Stimulated activated CD4-positive, alpha-beta T cell treated with anti-CD3 and anti-CD28 coated beads, Interleukin-12 subunit alpha, Interleukin-12 subunit beta, amount 100 ng/mL, for 48 hours (primary cell): ENCODE measurements at places on chromosomes 13 and 19.

- no peak for DNase-seq
These were observed 24.8 kb upstream of the NAXD start for GRCh38 chr13:110590577-110590976.

- no peak for DNase-seq
These were observed 488.8 kb downstream of the IRS2 start for GRCh38 chr13:109297628-109298027.

DNA sequence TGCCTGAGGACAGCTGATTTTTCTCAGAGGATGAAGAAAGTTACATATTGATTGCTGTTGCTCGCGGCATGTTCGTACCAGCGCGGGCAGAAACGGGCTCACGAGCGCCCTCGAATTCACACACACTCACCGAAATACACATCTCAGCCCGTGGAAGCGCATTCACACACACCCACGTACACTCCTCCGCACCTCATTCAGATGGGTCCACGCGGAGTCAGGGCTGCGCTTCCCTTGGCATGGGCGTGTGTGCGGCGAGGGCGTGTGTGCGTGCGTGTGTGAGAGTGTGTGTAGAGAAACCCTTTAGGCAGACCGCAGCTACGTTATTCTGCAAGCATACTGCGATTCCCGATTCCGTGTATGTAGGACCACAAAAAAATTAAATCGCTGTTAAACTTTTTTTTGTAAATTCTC is 2.1 kb upstream of the PCDH17 start:
- DNase-seq: no peak

DNA sequence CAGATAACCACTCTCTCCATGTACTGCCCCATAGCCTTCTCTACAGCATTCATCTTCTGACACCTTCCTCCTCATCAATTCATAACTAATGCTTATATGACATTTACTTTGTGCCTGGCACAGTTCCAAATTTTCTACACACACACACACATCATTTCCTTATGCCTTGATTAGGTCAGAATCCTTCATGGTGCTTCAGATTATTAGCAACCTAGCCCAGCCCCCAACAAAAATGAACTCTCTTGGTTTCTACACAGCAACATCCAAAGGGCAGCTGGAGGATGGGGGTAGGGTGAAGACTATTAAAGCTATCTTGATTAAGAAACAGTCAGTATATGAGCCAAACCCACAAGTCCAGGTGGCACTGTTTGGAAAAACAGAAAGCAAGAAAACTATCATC is 3.7 kb downstream of the RUBCNL start:
- DNase-seq: no peak

DNA sequence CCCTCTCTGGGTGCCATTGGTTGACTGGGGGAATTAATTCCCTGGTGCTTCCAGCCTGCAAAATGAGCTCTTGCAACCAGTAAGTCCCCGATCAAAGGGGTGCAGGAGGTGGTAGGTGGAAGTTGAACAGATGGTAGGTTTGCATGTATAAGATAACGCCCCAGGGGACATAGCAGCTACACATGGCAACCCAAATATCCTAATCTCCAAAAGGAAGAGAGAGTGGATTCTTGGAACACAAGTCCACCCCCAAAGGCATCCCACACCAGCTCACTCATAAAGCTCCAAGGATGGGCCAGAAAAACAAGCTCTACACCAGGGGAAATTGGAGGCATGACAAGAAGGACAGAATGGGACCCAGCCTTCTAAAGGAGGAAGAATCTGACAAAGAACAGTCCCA is 4.8 kb downstream of the CD209 start:
- no peak for DNase-seq

- no peak for DNase-seq
These were observed 5.5 kb downstream of the MYDGF start for GRCh38 chr19:4664642-4665041.

GRCh38 chr19:1754636-1755466 is 1.5 kb downstream of the ONECUT3 start:
- DNase-seq: no peak

DNA sequence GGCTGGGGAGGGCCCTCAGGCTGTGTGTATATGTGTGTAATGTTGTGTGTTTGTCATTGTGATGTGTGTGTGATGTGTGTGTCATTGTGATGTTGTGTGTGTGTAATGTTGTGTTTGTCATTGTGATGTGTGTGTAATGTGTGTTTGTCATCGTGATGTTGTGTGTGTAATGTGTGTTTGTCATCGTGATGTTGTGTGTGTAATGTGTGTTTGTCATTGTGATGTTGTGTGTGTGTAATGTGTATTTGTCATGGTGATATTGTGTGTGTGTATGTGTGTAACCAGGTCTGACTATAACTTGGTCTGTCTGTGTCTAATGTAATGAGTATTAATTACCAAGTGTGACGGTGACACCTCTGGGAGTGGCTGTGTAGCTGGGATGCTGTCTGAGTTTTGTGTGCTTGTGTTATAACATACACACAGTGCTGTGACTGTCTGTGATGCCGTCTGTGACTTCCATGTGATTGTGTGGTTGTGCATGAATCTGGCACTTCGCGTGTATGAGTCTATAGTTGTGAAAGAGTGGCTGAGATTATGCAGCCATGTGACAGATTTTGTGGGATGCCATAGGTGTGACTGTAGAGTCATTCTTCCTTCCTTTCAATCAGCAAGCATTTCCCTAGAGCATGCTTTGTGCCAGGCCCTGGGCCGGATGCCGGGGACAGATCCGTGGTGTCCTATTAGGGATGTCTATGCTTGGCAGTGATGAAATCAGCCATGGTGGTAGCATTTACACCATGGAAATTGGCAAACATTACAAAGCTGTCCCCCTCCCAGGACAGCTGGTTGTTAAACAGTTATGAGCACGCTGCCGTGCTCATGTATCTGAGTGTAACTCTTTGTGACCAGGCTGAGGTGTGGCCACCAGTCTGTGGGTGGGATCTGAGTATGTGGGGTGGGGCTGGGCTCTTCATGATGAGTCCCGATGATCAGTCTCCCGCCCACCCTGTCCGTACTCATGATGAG is 6.4 kb downstream of the TNFSF14 start:
- no peak for DNase-seq

DNA sequence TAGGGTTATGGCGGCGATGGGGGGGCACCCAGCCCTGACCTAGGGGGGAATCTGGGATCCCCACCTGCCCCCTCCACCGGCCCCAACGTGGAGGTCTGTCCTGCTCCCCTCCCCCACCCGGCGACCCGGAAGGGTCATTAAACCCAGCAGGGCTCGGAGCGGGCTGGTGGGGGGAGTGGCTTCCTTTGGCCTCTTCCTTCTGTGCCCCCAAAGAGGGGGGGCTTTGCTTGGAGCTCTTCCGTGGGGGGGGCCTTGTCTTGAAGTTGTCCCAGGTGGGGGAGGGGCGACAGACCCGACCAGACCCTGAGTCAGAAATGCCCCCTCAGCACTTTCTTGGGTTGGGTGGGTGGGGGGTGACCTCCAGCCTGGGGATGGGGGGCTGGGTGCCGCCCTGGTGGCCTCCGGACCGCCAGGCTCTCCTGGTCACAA is 1.5 kb downstream of the ARID3A start:
- DNase-seq: no peak

DNA sequence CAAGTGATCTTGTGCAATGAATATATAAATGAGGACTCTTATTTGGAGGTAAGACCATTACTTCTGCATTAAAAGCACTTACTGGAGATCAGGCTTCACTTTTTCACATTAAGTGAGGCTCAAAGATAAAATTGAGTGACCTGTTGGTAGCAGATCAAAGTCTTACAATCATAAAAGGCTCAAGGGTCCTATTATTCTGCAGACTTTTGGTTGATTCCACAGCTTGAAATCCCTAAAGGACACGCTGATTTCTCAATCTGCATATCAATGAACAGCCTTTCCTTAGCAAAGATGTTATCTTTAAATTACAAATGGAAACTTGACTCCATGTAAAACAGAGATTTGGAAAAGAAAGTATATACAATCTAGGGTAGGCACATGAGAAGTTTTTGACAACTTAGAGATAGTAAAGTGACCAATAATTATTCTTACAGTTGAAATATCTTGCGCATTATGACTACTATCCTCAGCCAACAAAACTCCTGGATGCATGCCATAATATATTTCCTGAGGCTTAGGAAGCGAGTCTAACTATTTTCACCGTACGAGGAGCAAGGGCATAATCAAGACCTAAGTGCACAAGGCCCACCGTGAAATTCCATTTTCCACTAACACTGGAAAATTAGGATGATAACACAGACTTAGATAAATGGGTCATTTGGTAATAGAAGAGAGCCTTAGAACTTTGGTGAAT is 640.7 kb downstream of the LIG4 start:
- no peak for DNase-seq

DNA sequence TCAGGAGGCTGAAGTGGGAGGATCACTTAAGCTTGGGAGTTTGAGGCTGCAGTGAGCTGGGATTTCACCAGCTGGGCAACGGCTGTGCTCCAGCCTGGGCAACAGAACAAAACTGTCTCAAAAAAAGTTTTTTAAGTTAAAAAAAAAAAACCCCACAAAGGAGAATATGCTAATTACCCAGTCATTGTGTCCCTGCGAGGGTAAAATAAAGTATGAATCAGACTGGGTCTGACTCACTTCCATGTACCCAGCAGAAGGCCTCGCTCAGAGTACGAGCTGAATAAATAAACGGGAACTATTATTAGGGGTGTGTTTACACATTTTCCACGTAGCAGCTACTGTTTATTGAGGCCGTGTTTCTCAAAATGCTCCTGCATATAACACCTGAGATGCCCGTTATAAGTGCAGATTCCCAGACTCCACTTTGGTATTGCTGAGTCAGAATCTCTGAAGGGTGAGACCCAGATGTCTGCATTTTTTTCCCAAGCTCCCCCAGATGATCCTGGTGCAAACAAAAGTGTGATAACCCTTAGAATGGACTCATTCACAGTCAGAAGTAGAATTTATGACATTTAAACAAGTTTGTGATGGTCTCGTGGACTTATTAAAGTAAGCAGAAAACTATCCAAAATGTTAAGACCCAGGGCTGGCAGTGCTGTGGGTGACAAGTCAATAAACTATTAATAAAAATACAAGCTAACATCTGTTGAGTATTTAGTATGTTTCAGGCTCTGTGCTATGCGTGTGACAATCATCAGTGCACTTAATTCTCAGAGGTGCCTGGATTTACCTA is 28.2 kb downstream of the KCNC3 start:
- no peak for DNase-seq

DNA sequence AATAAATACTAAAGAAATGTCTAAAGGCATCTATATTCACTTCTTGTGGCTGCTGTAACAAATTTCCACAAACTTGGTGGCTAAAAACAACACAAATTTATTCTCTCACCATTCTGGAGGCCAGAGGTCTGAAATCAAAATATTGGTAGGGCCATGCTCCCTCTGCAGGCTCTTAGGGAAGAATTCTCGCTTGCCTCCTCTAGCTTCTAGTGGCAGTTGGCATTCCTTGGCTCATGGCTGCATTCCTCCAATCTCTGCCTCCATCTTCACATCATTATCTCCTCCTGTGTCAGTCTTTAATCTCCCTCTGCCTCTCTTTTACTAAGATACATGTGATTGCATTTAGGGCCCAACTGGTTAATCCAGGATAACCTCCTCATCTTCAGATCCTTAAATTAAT is 54.1 kb upstream of the RFXAP start:
- no peak for DNase-seq

GRCh38 chr19:33416307-33417215 is 43.1 kb downstream of the CEBPG start:
- peak; percentile 61 for DNase-seq

DNA sequence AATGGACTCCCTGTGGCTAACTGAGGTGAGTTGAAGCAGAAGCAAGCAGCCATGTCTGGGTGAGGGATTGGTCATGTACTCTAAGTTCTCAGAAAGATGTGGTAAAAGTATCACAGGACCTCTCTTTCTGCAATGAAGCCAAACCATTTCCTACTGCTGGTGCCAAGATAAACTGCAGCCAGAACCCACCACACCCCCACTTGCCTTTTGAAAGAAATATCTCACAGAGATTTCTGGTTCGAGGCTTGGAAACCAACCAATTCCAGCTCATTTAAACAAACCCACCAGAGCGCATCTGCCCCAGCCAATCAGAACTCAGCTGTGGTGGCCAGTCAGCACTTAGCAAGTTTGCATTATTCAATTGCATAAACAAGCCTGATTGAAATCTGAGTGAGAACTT is 204.5 kb upstream of the ATXN8OS start:
- no peak for DNase-seq

DNA sequence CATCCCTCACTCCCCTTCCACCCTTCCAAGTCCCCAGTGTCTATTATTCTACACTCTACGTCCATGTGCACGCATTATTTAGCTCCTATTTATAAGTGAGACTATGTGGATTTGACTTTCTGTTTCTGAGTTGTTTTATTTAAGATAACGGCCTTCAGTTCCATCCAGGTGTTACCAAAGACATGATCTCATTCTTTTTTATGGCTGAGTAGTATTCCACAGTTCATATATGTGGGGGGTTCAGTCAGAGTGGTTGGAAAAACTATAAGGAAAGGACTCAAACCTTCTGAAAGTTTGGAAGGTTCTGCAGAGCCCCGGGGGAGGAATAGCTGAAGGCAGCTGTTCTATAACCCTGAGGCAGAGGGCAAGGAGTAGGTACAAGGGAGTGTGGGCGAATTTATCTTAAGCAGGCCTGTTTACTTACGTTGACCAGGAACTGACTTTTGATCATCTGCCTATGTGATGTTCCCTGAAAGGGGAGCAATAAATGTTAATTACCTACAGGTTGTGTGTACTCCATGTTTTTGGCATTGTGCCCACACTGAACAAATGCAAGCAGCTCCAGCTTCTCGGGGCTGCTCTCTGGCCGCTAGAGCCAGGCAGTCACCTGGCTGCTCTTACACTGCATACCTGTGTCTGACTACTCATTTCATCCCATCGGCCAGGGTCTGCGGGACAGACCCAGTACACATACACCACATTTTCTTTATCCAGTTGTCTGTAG is 13.5 kb upstream of the ADGRE1 start:
- no peak for DNase-seq

- peak; percentile 8 for DNase-seq
These were observed 156.6 kb downstream of the TM9SF2 start for GRCh38 chr13:99657848-99658260.

DNA sequence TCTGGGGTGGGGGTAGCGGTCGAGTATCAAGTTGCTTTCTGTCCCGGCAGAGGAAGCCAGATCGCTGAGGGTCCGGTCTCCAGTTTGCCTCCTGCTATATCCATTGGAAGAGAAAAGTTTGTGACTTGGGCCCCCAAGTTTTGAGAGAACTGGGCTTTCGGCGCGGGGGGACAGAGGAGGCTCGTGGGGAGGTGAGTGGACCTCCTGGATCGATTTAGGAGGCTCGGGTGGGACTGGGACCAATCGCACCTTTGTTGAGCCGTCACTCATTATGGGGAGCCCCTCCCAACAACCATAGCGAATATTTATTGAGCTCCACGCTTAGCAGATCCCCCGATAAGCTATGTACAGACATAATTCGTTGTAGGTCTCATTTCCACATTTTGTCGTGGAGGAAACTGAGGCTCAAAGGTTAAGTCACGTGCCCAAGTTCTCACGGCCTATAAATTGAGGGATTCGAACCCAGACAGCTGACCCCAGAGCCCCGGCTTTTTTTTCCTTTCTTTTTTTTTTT is 909 bp downstream of the RFXANK start:
- DNase-seq: no peak

- no peak for DNase-seq
These were observed 13.8 kb upstream of the ASF1B start for GRCh38 chr19:14150041-14150769.
